ENCODE measurements at places on chromosomes 3 and 15.

GRCh38 chr3:66267906-66268305, 47.1 kb downstream of the SLC25A26 start:
- DNase-seq, result no peak

GRCh38 chr3:22117751-22118346, 366.8 kb upstream of the ZNF385D start:
- no peak for DNase-seq

- DNase-seq, result no peak
Observed at GRCh38 chr15:85458764-85459163, 78.4 kb downstream of the AKAP13 start.

DNA sequence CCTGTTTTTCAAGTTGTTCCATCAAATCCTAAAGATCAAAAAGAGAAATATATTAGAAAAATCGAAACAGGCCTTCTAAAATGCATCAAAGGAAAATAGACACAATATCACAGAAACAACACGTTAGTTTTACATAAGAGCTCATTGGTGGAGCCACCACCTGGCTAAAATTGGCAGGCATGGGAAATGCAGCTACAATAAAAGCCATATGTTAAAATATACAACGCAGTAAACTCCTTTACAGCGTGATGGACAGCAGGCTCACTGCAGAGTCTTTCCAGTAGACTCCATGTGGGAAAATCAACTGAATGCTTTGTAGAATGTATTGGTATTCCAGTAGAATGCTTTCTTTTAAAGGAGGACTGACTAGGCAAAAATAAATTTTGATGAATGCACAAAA, 40.9 kb upstream of the MYO5C start:
- no peak for DNase-seq

- no peak for DNase-seq
Observed at GRCh38 chr3:153172796-153173757, 11.1 kb downstream of the RAP2B start.

- no peak for DNase-seq
Observed at GRCh38 chr15:29935296-29936004, 113.2 kb upstream of the TJP1 start.

- no peak for DNase-seq
Observed at GRCh38 chr15:31526916-31527690, 200.5 kb downstream of the KLF13 start.

DNA sequence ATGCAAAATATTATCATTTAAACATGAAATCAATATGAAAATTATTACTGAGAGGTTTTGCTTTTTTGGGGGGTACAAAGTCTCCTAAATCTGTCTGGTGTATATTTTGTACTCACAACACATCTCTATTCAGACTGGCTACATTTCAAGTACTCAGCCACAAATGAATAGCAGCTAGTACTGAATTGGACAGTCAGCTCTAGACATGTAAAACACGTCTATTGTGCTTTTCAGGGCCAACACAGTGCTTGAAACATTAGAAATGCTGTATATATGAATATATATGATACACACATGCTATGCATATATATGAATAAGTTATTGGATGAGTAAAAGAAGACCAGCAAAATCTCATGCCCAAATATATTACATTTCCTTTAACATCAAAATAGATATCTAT, 103.8 kb upstream of the CFAP20DC start:
- DNase-seq, result no peak

GRCh38 chr15:79962178-79962577, 8.8 kb downstream of the BCL2A1 start:
- DNase-seq, result no peak

GRCh38 chr15:53884441-53884840, 93.8 kb upstream of the UNC13C start:
- DNase-seq, result no peak

- no peak for DNase-seq
Observed at GRCh38 chr3:46395210-46395661, 11.6 kb downstream of the CCR5AS start.

DNA sequence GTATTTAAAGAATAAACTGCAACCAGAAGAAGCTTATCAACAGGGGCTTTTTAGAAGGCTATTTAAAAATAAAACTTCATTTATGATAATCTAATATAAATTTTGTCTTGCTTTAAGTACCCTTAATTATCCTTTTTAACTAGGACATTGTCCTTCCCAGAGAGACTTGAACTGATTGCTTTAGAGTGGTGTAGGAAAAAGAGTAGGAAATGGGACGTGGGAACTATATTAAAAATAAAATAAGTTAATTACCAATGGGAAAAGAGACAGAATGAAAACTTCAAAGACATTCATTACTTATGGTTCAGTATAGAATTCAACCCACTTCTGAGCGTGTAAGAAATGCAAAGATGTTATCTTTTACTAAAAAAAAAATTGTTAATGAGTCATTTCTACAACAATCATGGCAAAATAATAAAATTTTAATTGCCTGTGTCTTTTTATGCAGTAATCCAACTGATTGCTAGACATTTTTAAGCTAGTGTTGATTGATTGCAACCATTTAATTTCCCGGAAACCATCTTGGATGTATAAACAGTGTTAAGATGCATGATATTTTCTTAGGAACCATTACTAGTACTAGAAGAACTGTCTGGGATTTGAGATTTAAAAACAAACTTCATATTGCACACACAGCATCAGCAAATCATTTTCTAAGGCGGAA, 298.8 kb upstream of the UMPS start:
- no peak for DNase-seq

- no peak for DNase-seq
Observed at GRCh38 chr3:98034036-98034435, 1.1 kb downstream of the GABRR3 start.

- no peak for DNase-seq
Observed at GRCh38 chr3:127728417-127729015, 55.8 kb downstream of the ABTB1 start.

- DNase-seq, result no peak
Observed at GRCh38 chr3:126477061-126477380, 1.3 kb upstream of the ZXDC start.

- DNase-seq, result no peak
Observed at GRCh38 chr15:95284933-95285421, 1045.5 kb upstream of the NR2F2 start.
